Cortex of kidney (tissue), 1 donor: ENCODE measurements at places on chromosomes 5 and 9.

DNA sequence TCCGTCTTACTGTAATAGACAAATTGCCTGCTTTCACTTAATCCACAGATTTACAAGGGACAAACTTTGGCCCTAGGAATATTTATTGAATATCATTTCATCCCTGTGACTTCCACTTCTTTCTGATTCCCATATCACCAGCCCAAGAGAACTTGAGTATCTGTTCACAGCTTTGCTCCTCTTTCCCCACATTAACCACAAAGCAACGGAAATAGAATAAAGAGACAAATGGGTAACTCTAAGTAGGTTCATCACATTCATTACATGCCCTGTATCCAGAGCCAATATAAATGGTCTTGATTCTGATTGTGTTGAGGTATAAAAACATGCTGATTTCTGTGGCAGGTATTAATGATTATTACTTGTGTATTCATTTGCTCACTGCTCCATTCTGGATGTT is 41.9 kb downstream of the TMEM252 start:
- DNase-seq, result no peak

DNA sequence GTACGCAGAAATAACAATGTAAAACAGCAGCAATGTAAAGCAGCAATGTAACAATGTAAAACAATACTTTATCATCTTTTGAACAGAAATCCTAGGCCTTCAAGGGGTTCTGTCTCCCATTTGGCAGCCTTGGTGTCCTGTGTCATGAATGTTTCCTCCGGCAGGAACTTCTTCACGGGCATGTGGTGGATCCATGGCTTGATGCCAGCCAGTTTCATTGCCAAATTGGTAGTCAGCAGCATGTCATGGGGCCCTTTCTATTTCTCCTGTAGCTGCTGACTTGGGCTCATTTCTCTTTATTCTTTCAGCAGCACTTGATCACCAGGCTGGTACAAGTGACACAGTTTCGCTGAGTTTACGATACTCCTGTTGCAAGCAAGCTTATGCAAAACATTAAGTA is 275.3 kb downstream of the HTR1A start:
- no peak for DNase-seq

GRCh38 chr9:111525056-111525977 is at the start of gene ZNF483:
Gene ZNF483, plus strand, starts transcription at chr9:111525179. Its CDS starts 2,217 bp downstream, at chr9:111527396.
- DNase-seq, result no peak

- DNase-seq, result no peak
Measured at GRCh38 chr5:143119291-143119769, 284.2 kb downstream of the NR3C1 start.

DNA sequence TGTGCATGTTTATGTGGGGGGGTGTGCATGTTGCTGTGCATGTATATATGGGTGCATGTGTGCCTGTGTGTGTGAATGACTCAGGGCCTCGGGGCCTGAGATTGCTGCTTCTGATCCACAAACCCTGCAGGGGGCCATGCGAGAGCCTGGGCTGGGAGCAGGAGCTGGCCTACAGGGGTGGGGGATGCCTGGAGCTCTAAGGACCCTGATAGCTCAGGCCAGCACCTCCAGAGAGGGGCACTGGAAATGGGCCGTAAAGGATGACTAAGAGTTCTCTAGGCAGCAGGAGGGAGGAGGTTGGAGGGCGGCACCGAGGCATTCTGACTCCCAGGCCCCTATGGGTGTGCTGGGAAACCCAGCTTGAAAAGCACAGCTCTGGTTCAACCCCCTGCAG is 6.9 kb upstream of the UBAC1 start:
- no peak for DNase-seq

GRCh38 chr9:100193078-100193477 is 94.0 kb downstream of the INVS start:
- no peak for DNase-seq

DNA sequence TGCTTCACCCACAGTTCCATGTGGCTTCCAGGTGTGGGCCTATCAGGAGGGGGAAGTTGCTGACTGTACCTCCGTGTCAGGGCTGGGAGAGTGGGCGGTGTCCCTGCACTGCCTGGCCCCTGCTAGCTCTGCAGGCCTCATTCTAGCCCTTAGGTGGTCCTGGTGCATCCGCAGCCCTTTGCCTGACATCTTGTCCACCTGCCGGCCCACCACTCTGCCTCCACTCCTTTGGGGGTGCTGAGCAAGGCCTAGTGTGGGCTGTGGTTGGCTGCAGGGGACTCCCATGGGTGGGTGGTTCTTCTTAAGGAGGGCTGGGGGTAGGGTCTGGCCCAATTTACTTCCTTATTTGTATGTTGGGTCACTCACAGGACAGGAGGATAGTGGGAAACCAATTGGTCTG is 66.9 kb downstream of the HSPA4 start:
- DNase-seq, result no peak

- no peak for DNase-seq
Measured at GRCh38 chr9:16817002-16817401, 53.5 kb downstream of the BNC2 start.

GRCh38 chr5:44821164-44821563 is 12.4 kb downstream of the MRPS30 start:
- no peak for DNase-seq
